ENCODE measurements at places on chromosomes 3 and 15.

DNA sequence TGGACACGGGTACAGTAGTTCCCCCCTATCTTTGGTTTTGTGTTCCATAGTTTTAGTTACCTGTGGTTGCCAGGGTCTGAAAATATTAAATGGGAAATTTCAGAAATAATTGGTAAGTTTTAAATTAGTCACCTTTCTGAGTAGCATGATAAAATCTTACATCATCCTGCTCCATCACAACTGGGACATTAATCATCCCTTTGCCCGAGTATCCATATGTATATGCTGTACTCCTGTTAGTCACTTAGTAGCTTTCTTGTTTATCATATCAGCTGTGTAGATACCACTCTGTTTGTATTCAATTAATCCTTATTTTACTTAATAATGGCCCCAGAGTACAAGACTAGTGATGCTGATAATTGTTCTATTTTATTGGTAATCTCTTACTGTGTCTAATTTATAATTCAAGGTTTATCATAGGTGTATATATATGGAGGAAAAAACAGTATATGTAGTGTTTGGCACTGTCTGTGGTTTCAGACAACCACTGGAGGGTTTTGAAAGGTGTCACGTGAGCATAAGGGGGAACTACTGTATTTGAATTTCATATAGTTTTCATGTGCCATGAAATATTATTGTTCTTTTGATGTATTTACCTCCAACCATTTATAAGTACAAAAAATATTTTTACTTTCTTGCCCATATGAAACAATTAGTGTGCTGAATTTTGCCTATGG, 41.4 kb downstream of the CTDSPL2 start:
- no peak for DNase-seq

- no peak for DNase-seq
Measured at GRCh38 chr3:64229903-64230302, 4.6 kb upstream of the PRICKLE2 start.

DNA sequence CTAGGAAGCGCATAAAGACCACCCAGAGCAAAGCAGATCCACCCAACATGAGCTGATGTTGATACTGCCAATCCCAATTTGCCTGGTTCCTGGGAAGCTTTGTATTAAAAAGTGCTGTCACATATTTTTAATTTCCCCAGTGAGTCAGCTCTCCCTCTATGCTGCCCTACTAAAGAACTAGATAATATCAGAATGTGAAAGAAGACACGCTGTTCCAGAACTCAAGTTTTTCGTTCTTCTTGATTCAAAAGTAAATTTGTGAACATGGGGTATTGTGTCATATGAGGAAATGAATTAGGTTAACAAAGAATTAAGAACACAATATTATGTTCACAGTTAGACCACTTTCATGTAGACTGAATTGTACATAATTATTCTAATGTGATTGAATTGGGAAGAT, 734.2 kb upstream of the ALCAM start:
- no peak for DNase-seq

DNA sequence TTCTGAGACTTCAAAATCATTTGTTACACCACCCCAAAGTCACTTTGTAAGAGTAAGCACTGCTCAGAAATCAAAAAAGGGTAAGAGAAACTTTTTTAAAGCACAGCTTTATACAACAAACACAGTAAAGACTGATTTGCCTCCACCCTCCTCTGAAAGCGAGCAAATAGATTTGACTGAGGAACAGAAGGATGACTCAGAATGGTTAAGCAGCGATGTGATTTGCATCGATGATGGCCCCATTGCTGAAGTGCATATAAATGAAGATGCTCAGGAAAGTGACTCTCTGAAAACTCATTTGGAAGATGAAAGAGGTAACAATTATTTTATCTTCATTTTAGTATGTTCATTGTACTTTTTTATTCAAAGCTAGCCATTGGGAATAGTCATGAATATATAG, 32.6 kb downstream of the BLM start:
- no peak for DNase-seq

DNA sequence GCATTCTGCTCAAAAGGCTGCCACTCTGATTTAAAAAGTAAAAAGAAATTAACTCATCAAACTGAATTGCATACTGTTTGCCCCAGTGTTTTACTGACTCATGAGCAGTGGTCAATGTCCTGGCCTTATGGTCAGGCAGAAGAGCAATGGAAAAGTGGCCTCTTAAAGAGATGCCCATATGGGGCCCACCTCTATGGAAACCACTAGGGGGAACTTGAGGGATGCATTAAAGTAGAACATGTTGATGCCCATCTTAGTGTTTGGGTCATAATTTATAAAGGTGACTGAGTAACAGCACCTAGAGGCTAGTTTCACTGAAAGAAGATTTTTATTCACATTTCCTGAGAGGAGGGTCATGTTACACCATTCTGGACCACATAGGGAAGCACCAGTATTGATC, 66.5 kb upstream of the RNU6-1 start:
- no peak for DNase-seq

GRCh38 chr15:28915041-28915810, 29.5 kb downstream of the APBA2 start:
- no peak for DNase-seq

GRCh38 chr3:55173504-55173903, 245.6 kb upstream of the LRTM1 start:
- no peak for DNase-seq
